AG10803 (cell line): ENCODE measurements at places on chromosomes 1 and 21.

GRCh38 chr1:49995734-49996133 is 28.0 kb downstream of the AGBL4 start:
- no peak for DNase-seq

- no peak for DNase-seq
These were observed 15.1 kb upstream of the FOXD3 start for GRCh38 chr1:63307196-63307794.

GRCh38 chr1:79950511-79950910 is 944.0 kb upstream of the ADGRL4 start:
- DNase-seq = no peak

DNA sequence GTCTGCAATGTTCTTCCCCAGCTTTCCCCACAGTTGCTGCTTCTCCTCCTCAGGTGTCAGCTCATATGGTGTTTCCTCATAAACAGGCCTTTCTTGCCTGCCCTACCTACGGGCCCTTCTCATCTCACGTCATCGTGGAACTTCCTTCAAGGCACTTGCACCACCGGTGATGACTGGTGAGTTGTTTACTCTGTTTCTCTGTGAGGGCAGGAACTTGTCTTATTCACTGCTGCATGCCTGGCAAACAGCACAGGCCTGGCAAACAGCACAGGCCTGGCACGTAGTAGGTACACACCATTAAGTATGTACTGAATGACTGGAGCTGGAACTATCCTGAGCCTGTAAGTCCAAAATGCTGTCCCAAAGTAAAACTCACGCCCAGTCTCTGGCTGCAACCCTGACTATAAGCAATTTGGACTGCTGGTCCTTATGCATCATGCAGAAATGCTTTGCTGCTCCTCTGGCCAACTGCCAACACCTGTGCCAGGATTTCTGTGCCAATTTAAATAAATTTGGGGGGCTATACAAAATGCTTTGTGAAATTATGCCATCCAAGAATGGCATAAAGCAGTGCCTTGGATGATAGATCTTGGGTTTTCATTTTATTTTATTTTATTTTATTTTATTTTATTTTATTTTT is 25.7 kb downstream of the STK40 start:
- no peak for DNase-seq

- DNase-seq = no peak
These were observed 62.6 kb downstream of the SPAG17 start for GRCh38 chr1:118122234-118123004.
